Stimulated activated CD4-positive, alpha-beta T cell treated with anti-CD3 and anti-CD28 coated beads, Interleukin-4, amount 100 ng/mL, for 48 hours (primary cell): ENCODE measurements at places on chromosomes 16 and 17.

DNA sequence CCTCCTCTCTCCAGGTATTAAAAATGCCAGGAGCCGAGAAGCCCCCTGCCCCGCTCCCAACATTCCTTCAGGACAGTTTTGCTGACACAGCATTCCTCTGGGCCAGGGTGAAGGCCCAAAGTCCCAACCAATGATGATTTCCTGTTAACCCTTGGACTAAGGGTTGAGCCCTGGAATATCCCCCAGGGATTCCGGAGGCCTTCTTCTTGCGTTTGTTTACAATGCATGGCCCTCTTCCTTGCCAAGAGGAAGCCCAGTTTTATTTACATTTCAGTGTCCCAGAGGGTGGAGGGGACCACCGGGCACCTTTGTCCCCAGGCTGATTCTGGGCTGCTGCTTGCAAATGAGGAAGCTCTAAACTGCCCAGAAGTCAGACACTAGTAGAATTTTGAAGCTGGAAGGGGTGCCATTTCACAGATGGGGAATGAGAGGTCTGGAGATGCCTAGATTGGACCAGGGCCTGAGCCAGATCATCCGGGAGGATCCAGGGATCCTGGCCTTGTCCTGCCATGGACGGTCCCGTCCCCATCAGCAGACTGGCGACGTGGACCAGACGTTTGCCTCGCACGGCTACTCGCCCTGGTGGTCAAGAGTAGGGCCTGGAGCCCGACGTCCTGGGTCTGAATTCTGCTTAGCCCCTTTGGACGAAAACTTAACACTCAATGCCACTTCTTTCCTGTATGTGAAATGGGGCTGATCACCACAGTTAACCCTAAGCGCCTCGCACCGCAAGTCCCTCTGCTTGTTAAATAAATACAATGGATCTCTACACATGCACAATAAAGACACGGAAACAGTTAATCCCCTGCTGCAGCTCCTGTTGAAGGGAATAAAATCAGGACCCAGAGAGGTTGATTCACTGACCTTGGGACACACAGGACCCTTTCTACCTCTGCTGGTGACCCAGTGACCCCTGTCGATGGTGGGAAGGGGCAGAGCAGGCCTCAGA is 55.6 kb upstream of the CIBAR2 start:
- no peak for DNase-seq

GRCh38 chr17:36136036-36136435 is 32.4 kb downstream of the CCL4 start:
- no peak for DNase-seq

- DNase-seq = no peak
Observed at GRCh38 chr17:49180998-49181635, 29.3 kb downstream of the GNGT2 start.

- DNase-seq = no peak
Observed at GRCh38 chr17:9036336-9036735, 15.0 kb downstream of the NTN1 start.

DNA sequence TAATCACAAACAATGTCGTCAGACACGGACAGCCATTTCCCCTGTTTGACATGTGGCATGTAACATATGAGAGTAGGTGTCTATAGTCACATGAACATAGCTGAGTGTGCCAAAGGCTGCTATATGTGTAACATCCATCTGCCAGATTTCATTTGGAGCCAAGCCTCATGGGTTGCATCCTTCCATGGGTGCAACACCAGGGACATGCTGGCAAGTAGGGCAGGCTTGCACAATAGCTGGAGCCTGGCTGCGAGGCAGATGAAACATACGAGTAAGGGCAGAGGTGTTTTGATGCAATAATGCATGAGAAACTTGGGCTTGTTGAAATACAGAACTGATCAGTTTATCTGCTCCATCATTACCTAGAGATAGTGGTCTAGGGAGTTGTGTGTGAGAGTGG is 9.0 kb upstream of the ZNF689 start:
- no peak for DNase-seq

GRCh38 chr17:78089576-78090281 is 38.8 kb downstream of the TMC6 start:
- DNase-seq = no peak

GRCh38 chr16:65002265-65002664 is 119.6 kb downstream of the CDH11 start:
- no peak for DNase-seq

DNA sequence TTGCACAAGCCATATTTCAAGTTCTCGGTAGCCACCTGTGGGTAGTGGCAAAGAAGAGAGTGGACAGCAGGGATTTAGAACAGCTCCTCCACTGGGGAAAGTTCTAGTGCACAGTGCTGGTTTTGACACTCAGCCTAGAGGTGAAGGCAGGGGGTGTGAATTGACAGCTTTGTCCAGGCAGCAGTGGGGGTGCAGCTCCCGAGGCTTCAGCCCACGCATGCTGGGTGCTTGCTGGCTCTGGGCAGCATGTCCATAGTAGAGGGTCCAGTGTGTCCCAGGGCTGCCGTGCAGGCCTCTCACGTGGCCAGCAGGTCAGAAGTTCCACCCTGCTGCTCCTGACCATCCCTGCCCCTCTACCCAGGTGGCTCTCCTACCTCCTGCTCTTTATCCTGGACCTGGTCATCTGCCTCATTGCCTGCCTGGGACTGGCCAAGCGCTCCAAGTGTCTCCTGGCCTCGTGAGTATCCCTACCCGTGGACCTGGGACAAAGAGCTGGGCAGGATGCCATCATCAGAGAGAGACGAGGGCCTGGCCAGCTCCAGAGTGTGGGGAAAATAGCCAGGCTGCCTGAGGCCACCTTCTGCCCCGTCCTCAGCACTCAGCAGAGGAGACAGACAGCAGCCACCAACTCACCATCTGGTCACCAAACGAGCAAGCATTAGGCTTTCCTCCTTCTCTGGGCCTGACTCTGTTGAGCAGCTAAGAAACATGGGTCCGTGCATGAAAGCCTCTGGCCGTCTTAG is 29.8 kb downstream of the TTYH2 start:
- DNase-seq = no peak

- no peak for DNase-seq
Observed at GRCh38 chr16:3383045-3383448, 17.8 kb downstream of the ZSCAN32 start.

GRCh38 chr17:71004413-71004812 is 835.1 kb downstream of the KCNJ2 start:
- no peak for DNase-seq

DNA sequence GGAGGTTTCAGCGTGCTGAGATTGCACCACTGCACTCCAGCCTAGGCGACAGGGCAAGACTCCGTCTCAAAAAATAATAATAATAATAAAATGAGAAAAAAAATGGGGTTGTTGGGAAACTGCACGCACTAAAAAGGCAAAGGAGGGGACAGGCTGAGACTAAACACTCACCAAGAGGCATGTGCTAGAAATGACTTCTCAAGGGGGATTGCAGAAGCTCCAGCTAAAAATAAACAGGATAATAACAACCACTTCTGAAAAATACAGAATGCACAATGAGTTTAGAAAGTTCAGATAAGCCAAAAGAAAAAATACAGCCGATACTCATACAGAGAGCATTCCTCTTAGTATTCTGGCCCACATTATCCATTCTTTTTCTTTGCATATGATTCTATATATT is 15.1 kb upstream of the TIMP2 start:
- no peak for DNase-seq

DNA sequence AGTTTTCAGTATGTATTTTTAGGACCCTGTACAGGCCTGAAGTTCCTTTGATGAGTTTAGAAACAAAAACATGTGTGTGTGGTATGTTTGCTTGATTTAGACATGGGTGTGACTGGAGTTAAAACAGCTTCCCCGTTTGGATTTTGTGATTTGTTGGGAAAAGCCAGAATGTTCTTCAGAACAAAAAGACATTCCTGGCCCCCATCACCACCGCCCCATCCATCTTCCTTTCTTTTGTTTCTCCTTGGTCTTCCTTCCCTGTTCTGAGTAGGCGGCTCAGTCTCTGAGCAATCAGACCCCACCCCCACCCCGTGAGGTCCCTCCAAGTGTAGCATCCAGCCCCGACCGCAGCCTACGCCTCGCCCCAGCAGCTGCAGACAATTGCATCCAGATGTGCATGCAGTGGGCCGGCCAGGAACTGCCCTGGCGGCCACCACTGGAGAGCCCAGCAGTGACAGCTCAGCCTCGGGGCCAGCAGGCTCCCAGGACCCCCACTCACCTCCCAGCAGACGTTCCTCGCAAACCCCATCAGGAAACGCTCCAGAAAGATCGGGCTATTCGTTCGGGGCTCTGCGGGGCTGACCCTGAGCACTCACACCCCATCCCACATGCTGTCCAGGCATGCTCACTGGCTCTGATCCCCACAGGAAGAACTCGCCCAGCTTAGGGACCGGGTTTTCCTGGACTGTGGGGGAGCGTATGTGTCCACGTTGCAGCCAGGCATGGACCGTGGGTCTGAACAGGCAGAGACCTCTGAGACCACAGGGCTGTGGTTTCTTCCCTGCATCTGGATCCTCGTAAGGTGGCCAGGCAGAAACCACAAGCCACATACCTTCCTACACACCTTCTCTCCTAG is 99.8 kb upstream of the CDH5 start:
- DNase-seq = no peak
